DMS79 treated with DMSO at 0.1 percent for 48 hours (cell line): ENCODE measurements at places on chromosomes 2 and 18.
A peak's percentile ranks its signal among the peaks of the same experiment; 100 is the strongest.

- no peak for DNase-seq
These were observed 6.8 kb downstream of the COPS9 start for GRCh38 chr2:240129311-240129710.

- DNase-seq: no peak
These were observed 128.3 kb downstream of the LRRC30 start for GRCh38 chr18:7358989-7359726.

DNA sequence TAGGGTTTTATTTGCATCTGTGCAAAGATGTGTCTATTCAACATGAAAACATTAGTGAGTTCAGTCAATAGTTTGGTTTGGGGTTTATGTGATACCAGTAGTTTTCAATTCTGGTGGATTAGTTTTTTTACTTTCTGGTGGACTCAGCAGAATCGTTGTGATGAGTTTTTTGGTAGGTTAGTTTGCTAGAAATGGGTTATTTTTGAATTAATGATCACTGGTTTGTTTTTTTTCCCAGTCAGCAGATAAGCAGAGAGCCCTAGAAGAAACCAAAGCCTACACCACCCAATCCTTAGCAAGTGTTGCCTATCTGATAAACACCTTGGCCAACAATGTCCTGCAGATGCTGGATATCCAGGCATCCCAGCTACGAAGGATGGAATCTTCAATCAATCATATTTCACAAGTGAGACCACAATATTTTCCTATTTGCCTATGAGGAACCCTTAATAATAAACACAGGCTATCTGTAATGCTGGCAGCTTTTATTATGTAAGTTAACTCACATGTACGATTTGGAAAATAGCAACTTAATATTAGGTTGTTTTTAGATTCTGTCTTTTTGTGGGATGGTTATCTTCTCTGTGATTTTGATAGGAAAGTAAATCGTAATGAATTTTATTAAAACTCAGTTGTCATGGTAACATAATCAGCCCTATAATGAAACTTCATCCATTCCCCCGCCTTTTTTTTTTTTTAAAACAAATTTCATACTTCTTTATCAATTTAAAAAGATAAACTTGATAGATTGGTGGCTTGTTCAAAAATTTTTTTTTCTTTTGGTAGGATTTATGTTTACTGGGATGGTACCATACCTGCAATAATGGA is 38.7 kb downstream of the ABI2 start:
- DNase-seq: no peak

DNA sequence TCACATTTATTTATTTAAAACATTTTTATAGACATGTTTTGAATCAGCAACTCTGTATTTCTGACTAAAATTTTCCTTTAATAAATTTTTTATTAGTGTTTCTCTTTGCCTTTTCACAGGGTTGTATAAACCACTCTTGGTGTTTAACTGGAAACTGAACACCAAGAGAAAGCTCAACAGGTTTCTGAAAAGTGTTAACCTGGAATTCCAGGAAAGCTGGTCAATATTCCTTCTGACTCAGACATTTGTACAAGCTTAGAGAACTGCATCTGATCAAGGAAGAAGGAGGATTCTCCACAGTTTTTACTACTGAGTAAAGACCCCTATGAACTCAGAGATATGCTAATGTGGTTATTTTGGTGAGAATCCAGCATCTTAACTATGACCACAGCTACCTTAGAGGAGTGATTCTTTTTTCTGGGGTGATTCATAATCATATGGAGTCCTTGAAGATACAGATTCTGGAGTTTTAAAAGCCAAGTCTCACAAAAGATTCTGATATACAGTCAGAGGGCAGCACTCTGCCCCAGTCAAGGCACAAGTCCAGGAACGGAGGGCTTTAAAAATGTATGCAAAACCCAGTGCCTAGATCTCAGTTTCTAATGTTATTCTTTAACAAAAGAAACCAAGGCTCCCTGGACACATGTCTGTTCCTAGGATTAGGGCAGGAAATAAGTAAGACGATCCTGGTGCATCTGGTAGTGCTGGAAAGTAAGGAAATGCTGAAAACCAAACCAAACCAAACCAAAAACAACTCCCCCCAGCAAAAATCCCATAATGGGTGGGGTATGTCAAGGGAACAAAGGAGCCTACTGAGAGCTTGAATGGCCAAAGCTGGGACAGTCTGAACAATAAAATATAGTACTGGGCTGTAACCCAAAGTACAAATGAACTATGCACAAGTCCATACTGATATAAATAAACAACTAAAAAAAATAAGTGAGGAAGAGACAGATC is 85.1 kb upstream of the FZD5 start:
- DNase-seq: no peak

DNA sequence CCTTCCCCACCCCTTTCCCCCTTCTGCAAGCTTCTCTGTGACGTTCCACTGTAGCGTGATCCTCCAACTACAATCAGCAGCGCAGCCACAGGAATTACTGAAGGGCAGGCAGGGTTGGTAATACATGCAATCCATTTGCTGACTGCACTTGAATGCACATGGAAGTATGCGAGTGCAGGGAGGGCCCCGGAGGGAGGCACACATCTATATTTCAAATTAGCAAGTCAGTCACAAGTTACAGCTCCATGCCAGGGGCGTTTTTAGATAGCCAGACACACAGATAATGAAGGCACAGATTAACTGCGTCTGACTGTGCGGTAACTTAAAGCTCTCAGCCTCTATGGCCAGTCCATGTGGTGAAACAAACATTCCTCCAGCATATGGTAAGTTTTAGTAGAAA is 209.2 kb upstream of the GATA6 start:
- no peak for DNase-seq

GRCh38 chr18:21364471-21364870 is 122.4 kb downstream of the GREB1L start:
- DNase-seq: no peak

DNA sequence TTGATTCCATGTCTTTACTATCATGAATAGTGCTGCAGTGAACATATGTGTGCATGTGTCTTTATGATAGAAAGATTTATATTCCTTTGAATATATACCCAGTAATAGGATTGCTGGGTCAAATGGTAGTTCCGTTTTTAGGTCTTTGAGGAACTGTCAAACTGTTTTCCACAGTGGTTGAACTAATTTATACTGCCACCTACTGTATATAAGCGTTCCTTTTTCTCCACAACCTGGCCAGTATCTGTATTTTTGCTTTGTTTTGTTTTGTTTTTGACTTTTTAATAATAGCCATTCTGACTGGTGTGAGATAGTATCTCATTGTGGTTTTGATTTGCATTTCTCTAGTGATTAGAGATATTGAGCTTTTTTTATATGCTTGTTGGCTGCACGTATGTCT is 641.6 kb downstream of the SUCLG1 start:
- no peak for DNase-seq

DNA sequence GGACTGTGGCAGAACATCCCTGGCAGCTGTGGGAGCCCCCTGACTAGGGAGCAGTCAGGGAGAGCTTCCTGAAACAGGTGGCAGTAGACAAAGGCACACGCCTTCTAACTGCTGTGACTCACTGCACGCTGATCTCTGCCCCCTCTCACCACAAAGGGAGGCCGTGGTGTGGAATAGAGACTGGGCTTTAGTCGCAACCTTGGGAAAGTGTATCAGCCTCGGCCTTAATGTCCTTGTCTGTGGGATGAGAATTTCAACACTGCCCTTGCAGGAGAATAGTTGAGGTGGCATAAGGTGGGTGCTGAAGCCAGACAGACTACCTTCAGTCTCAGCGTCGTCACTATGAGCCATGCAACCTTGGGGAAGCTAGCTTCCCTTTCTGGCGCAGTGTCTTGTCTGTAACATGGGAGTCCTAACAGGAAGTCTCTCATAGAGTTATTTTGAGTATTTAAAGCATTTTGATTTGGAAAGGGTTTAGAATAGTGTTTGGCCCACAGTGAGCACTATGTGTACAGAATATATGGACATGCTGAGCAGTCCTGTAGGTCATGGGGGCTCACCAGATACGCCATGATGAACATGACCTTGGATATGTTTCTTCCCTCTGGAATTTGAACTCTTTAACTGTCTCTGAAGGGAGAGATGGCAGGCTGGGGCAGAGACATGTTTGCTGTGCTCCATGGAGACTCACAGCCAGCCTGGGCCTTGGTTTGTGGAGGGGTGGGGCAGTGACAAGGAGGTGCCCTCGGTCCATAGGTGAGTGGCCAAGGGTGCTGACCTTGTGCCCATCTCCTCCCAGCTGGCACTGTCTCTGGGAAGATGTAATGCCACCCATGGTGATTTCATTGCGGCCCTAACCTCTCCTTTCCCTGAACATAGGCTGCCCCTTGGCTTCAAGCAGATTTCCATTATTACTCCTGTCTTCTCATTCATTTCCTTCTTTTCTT is 29.5 kb upstream of the SMAD7 start:
- DNase-seq: no peak

DNA sequence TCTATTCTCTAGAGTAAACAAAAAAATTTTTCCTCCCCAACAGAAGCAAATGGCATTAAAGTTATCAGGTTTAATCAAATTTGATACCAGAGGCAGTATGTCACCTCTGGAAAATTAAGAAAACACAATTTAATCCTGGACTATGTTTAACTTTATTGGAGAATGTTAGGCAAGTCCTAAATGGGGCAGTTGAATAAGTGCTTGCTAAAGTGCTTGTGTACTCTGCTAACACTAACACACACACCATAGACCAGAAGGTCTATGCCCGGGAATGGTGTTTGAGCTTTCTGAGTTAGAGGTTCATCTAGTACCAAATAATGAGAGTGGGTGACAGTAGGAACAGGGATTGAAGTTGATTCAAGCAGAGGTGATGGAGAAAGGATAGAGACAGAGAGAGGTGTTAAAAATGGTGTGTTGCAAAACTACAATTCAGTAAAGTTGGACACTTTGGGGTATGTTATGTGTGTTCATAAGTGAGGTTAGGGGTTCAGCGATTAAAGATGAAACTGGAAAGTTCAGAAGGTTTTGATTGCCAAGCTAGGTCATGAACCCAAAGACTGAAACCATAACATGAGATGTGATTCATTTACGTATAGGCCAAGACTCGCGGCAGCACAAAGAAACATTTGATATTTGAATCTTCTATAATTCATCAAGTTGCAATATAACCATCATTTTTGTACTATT is 40.5 kb upstream of the PEX13 start:
- DNase-seq: no peak

GRCh38 chr2:143219266-143219665 is 90.0 kb downstream of the ARHGAP15 start:
- DNase-seq: no peak

DNA sequence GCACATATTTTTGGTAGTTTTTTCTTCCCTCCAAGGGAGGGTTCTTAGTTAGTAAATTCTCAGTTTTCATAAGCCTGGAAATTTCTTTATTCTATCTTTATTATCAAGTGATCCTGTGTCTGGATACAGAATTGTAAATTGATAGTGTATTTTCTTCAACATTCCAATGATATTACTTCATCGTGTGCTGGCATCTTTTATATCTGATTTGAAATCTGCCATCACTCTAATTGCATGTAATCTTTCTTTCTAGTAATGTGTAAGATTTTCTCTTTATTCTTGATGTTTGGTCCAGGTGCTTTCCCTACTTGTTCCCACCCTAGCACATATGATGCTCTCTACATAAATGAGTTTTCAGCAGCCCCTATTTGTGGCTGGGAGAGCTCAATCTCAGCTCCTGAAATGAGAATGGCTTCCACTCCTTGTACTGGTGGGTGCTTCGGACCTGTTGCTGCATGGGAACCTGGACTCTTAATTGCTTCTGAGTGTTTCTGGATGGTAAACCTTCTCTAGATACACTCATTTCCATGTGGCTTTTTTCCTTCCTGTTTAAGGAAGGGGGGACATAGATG is 102.7 kb downstream of the SMIM21 start:
- DNase-seq: no peak

DNA sequence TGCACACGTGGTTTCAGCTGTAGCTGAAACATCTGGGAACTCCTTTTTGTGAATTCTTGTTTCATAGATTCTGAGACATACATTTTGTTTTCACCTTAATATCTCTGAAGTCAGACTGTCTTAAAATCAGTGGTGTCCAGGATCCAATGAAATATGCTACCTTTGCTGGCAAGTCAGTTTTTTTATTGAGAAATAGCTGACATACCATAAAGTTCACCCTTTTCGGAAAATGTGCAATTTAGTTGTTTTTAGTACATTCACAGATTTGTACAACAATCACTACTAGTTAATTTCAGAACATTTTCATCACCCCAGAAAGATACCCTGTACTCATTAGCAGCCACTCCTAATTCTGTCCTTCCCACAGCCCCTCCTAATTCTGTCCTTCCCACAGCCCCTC is 243.7 kb downstream of the GLI2 start:
- DNase-seq: no peak

DNA sequence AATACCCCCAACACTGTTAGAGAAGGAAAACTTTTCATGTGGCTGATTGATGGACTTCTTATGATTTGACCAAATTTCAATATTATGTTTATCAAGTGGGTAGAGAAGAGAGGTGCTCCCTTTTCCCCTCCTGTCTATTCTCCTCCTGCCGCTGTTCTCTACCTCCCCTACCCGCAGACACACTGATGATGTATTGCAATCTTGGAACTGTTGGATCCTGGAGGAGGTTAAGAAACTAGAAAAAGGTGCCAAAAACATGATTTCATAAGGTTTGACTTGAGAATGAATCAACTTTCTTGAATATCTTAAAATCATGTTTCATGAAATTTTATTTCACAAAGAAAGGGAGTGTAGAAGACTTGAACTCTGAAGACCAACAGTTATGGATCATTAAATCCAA is 125.8 kb downstream of the MEIS1 start:
- DNase-seq: no peak

DNA sequence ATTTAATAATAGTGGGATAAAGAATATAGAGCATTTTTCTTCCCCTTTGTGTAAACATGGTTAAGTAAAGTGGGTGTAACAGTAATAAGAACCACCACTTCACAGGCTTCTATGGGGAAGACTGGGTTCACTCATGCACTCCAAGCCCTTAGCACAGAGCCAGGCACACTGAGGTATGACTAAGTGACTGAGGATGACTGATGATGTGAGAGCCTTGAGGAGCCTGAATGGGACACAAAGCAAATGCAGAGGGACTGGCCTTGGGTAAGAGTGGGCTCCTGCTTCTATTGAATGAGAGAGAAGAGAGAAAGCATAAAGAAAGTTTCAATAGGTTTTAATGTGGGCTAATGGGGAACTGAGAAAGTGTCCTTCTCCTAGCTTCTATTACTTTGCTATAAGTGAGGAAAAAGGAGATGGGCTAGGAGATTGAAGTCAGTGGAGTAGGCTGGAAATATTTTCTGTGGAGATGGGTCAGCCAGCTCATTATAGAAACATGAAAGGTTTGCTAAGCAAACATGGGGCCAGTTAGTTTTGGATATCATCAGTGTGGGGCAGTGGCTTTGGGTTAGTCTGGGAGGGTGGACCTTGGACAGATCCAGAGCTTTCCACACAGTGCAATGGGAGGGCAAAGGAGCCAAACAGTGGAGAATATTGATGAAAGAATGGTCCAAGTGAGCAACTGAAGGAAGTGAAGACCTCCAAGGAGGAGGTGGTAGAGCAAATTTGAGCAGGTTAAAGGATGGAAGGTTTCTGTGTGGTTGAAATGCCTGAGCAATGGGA is 20.6 kb downstream of the IL1F10 start:
- DNase-seq: peak; percentile 9

- no peak for DNase-seq
These were observed 477.8 kb upstream of the ETAA1 start for GRCh38 chr2:66919286-66919685.

GRCh38 chr2:9693196-9693491 is 62.3 kb upstream of the YWHAQ start:
- DNase-seq: no peak

- no peak for DNase-seq
These were observed 107.4 kb upstream of the CTDP1 start for GRCh38 chr18:79572093-79572780.
